ENCODE measurements at places on chromosomes 7 and 10.

DNA sequence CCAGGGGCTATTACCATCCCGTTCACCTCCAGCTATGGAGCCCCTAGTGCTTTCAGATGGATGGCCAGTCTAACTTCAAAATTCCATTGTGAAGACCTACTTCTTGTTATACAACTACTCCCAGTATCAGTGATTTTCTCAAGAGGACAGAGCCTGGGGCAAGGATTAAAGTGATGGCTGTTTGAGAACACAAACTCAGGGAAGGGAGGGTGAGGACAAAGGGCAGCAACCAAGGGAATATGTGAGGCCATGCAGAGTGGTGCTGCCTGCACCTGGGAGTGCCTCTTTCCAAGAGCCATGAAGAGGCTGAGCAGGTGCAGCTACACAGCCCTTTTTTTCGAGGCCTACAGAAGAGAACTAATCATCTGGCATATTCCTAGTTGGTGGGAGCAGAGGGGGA is 303.5 kb upstream of the BMPER start:
- no peak for DNase-seq

- DNase-seq, result no peak
Observed at GRCh38 chr10:108709927-108710722, 1213.2 kb downstream of the XPNPEP1 start.

DNA sequence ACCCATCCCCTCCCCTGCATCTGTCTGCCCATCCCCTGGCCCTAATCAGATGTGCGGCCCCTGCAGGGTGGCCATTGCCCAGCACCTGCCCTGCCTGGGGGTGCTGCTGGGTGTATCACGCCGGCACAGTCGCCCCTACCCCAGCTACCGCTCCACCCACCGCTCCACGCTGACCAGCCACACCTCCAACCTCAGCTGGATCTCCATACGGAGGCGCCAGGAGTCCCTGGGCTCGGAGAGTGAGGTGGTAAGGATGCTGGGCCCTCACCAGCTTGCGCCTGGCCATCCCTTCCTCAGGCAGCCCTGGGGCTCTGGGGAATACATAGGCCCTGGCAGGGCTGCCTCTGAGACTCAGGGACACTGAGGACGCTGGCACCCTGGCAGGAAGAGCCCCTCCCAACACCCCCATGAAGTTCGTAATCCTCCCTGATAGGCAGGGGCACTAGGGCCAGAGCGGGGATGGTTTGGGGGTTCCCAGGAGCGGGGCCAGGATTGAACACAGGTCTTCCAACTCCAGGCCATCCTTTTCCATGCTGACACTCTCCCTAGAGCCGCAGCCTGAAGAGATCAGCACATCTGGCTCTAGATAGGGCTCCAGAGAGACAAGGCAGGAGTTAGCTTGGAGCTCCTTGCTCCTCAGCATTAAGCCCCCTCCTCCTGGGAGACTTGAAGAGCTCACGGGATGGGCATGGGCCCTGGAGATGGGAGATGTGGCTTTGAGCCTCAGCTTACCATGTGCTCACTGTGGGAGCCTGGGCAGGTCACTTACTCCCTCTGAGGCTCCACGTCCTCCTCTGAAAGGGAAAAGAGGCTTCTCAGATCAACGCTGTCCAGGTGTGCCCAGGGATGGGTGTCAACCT is 5.9 kb upstream of the LDB3 start:
- DNase-seq, result no peak

- no peak for DNase-seq
Observed at GRCh38 chr10:22629852-22630233, 84.5 kb downstream of the PIP4K2A start.

- DNase-seq, result no peak
Observed at GRCh38 chr7:66055321-66055956, 20.2 kb upstream of the ASL start.

GRCh38 chr7:30694774-30695721 is 12.8 kb upstream of the CRHR2 start:
- DNase-seq, result no peak

GRCh38 chr7:69448071-69448470 is 150.2 kb upstream of the AUTS2 start:
- DNase-seq, result no peak

- no peak for DNase-seq
Observed at GRCh38 chr10:380313-380940, 245.2 kb downstream of the ZMYND11 start.

GRCh38 chr10:3959370-3960325 is 174.6 kb upstream of the KLF6 start:
- DNase-seq, result no peak

DNA sequence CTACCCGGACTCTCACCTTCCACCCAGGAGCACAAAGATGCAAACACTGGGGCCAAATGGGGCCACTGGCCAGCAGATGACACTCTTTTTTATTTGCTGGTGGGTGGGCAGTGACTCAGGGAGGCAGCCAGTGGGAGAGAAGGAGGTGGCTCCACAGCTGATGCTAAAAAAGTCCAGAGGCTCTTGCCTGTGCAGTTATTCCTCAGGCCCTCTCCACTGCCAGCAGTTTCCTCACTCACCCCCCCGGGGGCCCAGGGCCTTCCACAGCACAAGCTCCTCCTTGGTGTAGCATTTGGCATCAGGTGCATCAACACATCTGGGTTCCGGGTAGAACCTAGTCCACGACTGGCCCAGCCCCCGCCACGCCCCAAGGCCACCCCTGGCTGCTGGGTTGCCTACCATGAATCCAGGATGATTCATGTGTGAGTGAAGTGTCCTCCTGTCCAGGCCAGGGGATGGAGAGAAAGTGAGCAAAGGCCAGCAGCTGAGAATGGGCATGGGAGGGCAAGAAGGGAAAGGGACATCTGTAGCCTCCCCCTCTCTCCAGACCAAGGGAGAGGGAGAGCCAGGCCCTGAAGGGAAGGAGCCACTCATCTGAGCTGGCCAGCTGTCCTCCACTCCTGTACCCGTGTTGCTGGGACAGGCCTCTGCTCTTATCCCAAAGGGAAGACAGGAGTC is 1.7 kb upstream of the KCNH2 start:
- DNase-seq, result no peak

DNA sequence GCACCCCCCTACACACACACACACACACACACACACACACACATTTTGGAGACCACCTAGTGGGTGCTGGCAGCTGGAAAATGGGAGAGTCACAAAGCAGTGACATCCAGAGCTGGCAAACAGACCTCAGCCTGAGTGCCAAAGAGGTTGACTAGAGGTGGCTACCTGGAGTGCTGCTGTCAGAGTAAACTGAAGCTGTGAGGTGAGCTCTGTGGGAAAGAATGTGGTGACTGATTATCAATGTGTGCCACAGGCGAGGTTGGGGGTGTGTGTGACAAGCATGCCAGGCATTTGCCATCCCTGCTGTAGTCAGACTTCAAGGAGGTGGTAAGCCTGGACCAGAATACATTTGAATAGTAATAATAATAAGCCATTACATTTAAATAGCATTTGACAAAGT is 120.6 kb downstream of the SLIT1 start:
- DNase-seq, result no peak

- DNase-seq, result no peak
Observed at GRCh38 chr10:107894516-107894915, 730.0 kb upstream of the SORCS1 start.

- DNase-seq, result no peak
Observed at GRCh38 chr7:22702516-22702915, 24.5 kb upstream of the IL6 start.

DNA sequence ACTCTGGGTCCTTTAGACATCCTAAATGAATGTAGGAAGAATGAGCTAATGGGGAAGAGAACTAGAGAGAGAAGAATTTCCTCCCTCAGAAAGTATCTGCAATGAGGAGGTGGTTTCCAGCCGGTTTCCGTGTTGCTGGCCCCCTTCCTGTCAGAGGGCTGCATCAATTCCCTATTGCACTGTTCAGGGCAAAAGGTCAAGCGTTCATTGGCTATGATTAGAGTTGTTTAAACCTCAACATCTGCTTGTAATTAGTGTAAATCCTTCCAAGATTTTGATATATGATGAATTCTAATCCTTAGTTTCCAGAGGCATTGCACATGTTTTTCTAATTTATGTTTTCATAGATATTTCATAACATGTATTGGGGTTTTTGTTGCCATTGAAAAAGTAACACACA is 107.3 kb upstream of the SGCE start:
- DNase-seq, result no peak

GRCh38 chr10:62885684-62886461 is 69.7 kb upstream of the EGR2 start:
- no peak for DNase-seq

DNA sequence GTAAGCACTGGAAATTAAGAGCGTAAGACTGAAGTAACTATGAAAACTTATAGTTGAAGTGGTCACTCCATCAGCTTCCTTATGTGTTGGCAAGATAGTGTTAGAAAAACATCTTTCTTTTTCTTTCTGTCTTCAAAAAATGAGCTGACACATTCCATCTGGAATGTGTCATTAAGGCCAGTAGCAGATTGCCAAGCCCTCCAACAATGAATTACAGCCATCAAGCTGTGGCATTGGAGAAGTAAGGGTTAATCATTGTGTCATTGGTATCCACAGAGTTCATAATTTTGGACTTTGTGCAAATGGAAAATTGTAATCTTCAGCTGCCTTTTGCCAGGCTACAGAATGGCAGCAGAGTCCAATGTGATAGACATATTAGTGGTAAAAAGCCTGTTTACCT is 926.3 kb downstream of the NRG3 start:
- DNase-seq, result no peak

DNA sequence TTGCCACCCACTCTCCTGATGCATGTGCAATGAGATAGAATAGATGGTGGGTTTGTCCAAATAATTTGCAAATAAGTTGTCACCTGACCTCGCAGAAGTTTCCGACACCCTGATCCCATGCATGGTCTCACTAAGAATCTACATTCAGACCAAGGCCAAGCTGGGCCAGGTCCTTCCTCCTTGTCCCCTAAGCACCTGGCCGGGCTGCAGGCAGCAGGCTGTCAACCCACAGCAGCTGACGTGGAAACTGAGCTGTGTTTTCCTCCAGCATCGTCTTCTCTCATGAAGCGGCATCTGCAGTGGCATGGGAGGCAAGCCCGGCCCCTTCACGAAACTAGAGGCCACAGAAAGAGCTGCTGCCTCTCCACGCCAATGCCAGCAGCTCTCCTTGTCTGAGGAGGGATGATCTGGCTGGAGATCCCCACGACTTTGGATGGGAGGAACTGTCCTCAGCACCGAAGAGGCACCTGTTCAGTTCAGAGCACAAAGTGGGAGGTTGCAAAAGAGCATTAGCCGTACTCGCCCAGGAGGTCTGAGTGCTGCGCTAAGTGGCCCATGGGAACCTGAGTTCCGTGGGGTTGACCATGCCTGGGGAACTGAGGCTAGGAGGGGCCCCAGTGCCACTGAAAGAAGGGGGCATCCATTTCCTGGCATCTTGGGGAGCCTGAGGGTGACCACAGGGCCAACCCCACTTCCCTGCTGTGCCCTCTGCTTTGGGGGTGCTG is 110.5 kb upstream of the INSIG1 start:
- DNase-seq, result no peak
